ENCODE measurements at places on chromosomes 3 and 15.

- no peak for DNase-seq
Measured at GRCh38 chr15:40048211-40048792, 9.3 kb upstream of the SRP14 start.

DNA sequence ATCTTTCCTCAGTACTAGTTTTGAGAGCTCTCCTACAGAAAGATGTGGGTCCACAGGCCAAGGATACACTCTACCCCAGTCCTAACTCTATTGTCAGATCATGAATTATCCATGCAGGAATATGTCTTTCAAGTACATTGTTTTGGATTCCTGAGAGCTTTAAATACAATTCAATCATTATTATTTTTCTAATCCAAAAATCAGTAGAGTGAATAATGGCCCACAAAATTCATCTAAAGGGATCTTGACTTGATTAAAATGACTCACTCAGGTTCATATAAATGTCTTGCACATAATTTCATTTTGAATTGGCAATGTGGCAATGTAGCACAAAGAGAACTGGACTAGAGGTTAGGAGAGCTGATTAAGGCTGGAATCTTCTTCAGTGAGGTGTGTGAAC, 93.9 kb downstream of the ZPLD1 start:
- DNase-seq = no peak

- no peak for DNase-seq
Measured at GRCh38 chr3:126528800-126529541, 5.0 kb downstream of the CHST13 start.

- DNase-seq = peak; percentile 21
Measured at GRCh38 chr3:83738202-83738601, 1220.6 kb upstream of the CADM2 start.

- DNase-seq = no peak
Measured at GRCh38 chr3:20857636-20858035, 671.6 kb upstream of the SGO1 start.

DNA sequence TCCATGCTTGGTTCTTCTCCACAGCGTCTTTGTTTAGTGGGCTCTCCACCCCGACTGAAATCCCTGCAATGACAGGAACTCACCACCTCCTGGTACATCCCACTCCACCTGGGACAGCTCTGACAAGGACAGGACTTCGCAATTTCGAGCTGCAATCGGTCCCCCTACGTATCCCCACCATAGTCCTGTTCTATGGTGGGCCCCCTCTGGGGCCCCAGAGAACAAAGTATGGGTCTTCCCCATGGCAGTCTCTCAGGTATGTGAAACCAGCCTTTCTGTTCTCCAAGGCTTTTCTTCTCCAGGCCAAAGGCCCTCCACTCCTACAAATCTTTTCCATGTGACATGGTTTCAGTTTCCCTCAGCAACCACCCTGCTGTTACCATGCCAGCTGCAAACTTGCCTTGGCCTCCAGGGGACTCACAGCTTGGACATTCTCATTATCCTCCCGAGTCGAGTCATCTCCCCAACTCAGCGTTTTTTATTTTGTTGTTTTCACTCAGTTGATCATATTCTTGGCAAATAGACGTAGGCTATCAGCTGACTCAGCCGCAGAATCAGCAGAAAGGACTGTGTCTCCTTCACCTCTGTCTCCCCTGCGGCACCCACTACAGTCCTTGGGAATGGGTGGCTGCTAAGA, 233.3 kb downstream of the OPA1 start:
- no peak for DNase-seq

DNA sequence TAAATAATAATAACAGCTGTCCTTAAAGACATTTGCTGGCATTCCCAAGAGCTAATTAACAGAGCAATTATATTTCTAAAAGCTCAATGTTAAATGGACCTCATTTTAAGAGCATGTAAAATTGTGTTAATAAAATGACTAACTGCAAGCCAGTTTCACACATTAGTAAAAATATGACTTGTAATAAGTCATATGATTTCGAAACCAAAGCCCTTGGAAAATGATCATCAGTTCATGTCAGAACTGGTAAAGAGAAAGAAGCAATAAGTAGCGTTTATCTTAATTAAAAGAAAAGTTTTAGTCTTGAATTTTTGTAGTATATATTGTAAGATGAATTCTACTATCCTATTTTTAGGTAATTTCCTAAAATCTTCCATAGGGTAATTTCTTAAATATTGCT, 310.7 kb downstream of the CNTN3 start:
- no peak for DNase-seq

GRCh38 chr15:66039117-66039871, 170.0 kb downstream of the RAB11A start:
- DNase-seq = no peak

- peak; percentile 77 for DNase-seq
Measured at GRCh38 chr3:187368251-187369088, at the start of gene RTP4. Gene RTP4, plus strand, starts transcription at chr3:187368385. Its CDS starts 57 bp downstream, at chr3:187368442.

DNA sequence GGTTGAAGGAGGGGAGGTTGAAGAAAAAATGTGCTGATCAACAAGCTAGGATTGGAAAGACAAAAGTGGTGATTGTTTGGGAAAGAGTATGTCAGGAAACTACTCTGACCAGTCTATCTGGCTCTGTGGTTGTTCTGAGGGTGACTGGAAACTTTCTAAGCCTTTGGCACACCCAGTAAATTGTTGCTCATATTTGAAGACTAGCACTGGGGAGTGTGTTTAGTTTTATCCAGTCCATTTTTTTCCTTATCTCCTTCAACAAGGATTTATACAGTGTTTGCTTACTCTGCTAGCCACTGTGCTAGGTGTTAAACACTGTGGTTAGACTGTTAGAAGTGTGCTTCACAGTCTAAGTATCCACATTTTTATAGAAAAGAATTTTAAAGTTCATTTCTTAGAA, 28.8 kb downstream of the PPM1L start:
- no peak for DNase-seq

GRCh38 chr3:35773417-35773816, 134.1 kb downstream of the ARPP21 start:
- DNase-seq = no peak

GRCh38 chr3:12759097-12759679, at the start of gene TMEM40:
Gene TMEM40, minus strand, starts transcription at chr3:12759259. Its CDS starts 9,427 bp downstream, at chr3:12749832.
- no peak for DNase-seq

- DNase-seq = no peak
Measured at GRCh38 chr3:141346839-141347238, 21.5 kb upstream of the ZBTB38 start.

- DNase-seq = peak; percentile 84
Measured at GRCh38 chr15:40567111-40567510, 2.0 kb upstream of the RPUSD2 start.

- peak; percentile 15 for DNase-seq
Measured at GRCh38 chr15:68843425-68844311, 23.0 kb upstream of the ANP32A start.

DNA sequence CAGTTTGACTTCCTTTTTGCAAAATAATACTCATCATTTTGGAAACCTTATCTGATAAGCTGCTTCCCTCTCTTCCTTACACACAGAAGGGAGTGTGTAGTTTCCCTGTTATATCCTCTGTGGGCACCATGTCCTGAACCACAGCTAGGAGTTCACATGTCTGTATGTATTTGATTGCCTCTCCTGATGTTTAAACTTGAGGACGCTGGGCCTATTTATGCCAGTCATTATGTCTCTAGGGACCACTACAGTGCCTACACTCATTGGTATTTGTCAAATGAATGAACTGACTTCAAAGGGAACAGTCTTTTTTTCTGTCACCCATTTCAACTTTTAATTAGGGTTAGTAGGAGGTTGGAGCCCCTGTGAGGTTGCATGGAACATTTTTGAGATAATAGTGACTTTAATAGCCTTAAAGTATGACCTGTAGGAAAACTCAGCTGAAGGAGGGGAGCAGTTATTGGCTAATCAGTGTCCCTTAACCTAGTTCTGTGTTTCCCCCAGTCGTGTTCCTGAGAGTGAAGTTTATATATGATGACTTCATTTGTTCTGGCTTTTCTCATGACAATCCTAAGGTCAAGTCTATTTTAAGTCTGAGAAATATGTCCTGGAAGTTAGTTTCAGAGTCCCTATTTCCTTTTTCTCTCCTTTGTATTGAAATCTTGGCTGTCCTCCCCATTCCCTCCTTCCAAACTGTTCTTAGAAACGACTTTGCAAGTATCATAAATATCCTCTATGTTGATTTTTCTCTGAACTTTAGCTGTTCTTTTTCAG, 28.9 kb downstream of the PDE8A start:
- DNase-seq = peak; percentile 79

DNA sequence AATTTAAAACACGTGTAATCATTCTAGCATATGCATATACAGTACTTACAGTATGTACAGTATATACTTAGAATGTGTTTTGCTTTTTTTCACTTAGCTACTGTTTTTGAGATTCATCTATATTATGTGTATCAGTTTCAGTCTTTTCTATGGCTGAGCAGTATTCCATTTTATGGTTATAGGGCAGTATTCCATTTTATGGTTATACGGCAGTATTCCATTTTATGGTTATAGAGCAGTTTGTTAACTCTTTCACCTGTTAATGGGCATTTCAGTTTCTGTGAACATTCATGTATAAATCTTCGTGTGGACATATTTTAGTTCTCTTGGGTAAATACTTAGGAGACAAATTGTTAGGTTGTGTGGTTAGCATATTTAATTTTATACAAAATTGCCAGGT, 40.9 kb downstream of the PDCD6IP start:
- DNase-seq = no peak

DNA sequence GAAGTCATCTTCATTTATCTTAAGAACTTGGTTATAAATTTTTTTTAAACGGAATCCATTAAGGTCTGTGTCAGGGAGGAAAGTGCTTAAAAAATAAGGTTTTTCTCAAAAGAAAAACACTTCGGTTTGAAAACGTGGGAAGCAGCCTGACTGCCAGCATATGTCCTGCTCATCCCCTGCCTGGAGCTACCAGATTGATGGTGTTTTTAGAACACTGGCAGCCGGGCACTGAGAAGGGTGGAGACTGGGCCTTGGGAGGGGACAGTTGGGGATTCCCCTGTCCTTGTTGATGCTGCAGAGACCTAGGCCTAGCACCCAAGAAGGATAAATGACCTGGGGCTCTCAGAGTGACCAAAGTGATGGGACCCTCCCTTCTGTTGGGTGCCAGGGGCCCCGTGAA, 296.9 kb downstream of the EPHB1 start:
- no peak for DNase-seq

DNA sequence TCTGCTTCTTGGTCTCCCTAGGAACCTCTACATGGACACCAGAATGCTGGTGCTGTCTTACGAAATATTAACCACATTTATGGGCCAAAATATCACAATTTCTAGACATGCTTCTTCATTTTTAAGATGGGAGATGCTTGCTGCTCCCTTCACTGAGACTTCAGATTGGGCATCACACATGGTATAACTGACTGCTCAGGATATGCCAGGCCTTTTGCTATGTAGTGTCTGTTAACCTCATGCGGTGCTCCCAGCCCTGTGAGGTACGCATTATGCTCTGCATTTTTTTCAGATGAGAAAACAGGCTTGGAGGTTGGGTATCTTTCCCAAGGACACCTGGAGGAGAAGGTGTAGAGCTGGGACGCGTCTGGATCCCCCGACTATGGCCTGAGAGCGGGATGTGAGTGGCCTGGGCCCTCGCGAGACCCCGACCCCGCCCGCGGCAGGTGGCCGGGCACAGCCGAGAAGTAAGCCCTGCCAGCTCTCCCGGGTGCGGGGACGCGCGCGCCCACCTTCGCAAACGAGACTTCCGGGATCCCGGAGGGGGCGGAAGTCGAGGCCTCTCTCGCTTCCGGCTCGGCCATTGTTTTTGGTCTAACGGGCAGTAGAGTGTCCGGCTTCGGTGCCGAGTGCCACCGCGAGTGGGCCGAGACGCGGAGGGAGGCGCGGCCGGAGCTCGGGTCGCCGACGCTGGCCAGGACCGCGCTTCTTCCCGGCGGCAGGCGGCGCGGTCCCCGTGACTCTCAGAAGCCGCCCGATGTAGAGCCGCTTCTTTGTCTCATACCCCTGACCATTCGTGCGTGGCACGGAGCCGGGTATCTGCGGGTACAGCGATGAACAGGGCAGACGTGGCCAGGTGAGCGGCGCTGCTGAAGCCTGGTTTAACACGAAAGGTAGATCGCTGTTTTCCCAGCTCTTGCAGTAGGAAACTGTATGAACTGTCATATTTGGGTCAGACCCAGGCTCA, at the start of gene ZKSCAN7:
ZKSCAN7 (plus strand) TSS at position 568 of the 967 bp plus-strand sequence. CDS start 1,855 bp downstream, outside the sequence.
- peak; percentile 6 for DNase-seq

DNA sequence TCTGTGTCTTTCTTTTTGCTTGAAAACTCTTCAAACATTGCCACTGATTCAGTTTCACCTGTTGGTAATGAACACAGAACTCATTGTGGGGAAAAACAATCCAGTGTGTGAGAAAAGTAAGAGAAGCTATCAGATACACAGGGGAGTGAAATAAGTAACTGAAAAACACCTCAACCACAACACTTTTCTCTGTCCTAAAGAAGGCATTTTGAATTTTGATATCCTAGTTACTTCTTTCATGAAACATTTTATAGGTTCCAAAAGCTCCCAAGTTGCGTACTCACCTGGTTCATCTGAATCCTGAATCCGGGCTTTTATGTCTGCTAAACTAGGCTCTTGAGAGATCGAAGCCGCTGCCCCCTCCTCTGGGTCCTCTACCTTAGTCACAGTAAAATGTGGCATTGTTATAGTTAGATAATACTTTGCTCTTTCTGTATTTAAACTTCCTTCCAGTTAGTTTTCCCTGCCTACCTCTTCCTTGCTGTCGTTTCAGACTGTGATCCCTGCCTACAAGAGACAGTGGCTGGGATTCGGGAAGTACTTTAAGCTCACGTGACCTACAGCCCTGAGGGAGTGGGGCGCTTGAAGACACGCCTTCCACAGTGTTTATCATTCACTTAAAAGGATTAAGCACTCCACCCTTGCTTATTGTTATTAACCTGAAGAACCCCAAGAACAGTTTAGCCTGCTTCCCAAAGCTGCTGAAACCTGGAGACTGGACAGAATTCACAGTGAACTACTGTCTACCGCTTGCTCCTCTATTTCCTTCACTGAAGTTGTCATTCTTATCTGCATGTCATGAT, 19.1 kb downstream of the SLC12A6 start:
- DNase-seq = peak; percentile 83

DNA sequence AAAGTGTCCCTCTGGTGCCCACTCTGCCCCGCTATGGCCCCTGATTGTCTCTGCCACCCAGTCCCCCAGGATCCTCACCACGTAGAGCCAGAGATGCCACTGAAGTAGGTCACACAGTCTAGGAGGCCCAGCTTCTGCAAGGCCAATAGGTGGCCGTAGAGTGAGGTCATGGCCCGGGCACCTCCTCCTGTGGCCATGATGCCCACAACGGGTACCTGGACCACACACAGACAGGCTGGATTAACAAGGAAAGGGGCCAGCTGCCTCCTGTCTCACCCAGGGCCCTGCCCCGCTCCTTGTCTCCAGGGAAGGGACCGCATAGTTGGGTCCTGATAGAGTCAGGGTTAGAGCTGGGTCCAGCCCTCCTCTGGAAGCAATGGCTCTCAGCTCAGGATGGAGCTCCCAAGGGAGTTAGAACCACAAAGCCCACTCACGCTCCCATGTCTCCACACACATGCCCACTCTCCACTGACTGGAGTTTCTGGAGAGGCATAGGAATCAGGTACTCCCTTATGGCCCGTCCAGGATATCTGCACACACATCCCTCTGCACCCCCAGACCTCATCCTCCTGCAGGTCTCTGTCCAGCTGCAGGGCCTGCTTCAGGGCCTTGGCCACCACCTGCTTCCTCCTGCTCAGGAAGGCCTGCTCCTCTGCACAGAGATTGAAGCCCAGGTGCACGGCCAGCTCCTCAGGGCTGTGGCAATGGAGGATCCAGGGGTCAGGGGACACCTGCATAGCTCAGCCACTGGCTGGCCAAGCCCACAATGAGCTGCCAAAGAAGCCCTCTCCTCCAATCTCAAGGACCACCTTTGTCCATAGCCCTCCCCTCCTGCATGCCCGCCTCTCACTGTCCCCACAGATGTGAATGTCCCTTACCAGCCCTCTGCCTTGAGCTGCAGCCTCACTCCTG, 13.2 kb downstream of the PLA2G4D start:
- no peak for DNase-seq

Data from OCI-M1 (cell line).